ENCODE measurements at places on chromosomes 4 and X.

- DNase-seq, result no peak
Observed at GRCh38 chr4:107449611-107450369, 270.2 kb downstream of the PAPSS1 start.

GRCh38 chrX:69186651-69187050 lies 21.4 kb upstream of the PJA1 start:
- DNase-seq, result no peak

DNA sequence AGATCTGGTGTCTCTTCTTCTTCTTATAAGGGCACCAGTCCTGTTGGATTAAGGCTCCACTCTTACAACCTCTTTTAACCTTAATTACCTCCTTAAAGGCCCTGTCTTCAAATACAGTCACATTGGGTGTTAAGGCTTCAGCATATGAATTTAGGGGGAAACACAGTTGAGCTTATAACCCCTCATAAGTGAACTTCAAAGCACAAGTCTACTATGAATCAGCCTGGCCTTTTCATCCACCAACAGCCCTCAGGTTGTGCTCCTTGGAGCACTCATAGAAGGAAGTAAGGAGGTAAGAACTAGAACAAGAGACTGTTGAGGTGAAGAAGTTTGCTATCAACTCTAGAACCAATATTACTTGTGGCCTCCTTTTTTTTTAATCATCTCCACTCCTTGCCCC lies 18.8 kb upstream of the TBC1D9 start:
- no peak for DNase-seq

DNA sequence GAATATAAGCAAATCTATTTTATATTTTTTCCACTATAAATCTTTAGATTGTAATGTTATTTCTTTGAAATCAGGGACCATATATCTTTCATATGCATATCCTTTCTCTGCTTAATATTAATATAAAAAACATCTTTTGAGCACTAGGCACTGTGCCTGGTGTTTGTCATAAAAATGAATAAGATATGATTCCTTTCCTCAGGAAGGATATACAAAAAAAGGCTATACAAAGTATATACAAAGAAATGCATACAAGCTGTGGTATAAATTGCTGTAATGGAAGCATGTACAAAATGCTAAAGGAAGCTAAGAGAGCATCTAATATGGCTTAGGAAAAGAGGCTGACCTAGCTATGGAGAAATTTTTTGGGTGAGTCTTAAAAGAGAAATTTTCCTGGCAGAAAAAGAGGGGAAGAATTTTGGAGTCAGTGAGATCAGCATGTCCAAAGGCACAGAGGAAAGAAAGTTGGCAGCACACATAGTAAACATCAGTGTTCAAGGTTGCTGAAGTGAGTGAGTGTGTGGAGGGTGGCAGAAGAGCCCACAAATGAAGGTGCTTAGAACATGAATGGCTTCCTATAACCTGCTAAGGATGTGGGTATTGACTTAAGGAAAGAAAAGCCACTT lies 500.0 kb downstream of the SPRY1 start:
- no peak for DNase-seq

- DNase-seq, result no peak
Observed at GRCh38 chrX:100995469-100995868, 26.0 kb downstream of the ARL13A start.

DNA sequence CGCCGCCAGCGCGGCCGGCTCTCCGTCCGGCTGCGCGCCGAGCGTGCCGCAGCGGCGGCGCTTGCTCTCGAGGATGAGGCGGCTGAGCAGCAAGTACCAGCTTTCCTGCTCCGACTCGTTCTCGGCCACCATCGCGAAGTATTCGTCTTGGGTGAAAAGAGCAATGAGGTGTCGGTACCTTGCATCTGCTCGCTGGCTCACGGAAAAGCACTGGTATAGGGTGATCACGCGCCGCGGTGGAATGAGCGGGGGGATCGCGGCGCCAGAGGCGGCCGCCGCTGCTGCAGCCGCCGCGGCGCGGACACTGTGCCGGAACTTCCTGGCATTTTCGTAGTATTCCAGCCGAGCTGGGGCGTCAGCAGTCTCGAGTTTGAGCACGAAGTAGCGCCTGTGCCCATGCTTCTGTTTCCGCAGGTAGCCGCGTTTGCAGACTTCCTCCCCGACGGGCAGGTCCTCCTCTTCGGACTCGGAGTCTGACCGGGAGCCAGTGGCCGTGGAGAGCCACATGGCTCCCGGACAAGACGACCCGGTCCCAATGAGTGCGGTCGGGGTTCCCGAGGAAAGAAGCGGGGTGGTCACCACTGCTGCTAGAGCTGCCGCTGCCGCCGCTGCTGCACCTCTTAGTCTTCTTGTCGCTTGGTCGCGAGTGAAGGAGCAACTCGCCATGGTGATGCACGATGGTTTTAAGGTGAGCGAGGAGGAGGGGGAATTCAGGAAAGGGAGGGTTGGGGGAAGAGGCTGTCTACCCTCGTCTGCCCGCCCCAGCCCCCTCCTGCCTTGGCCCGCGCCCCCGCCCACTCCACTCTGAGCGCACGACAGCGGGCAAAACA lies 469 bp downstream of the IRS4 start:
- DNase-seq, result no peak

DNA sequence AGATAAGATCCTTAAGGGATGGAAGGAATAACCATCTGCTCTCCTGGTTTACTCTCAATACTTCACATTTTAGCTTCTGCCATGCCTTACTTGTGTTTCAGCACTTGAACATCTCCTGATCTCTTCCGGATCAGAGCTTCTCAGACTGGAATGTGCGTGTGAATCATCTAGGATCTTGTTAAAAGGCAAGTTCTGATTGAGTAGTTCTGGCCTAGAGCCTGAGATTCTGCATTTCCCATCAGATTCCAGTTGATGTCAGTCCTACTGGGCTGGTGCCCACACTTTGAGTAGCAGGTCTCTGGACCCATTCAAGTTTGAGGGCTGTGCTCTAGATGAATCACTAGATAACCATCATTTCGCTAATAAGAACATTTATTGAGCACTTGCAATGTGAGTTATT lies 20.0 kb downstream of the NDP start:
- no peak for DNase-seq

GRCh38 chr4:57640391-57641100 lies 530.4 kb upstream of the IGFBP7 start:
- DNase-seq, result no peak

GRCh38 chr4:163747293-163747692 lies 252.8 kb downstream of the TMA16 start:
- DNase-seq, result no peak

Measured in natural killer cell treated with Interleukin-12 subunit alpha and Interleukin-12 subunit beta and Interleukin-15 and Interleukin-18, amount 100 ng/mL, for 72 hours (primary cell).